ENCODE measurements at places on chromosomes 6 and 20. TPM values are rescaled to one million over a fixed set of nuclear protein-coding genes. Genes with fewer than 3 reads are reported as not detected.

NTSR1 gene
- 0.73 TPM for total RNA-seq

TSHZ2 gene
- 21.3 TPM for total RNA-seq

FAM209B gene
- total RNA-seq, result 0.52 TPM

CPXM1 gene
- total RNA-seq, result 0.10 TPM

KIFC1 gene
- total RNA-seq, result 0.94 TPM

MUC21 gene
- total RNA-seq, result not detected

POM121L2 gene
- not detected for total RNA-seq

CRISP2 gene
- not detected for total RNA-seq

ZNF335 gene
- total RNA-seq, result 49.4 TPM

HLA-A gene
- total RNA-seq, result 1,869 TPM

SPDEF gene
- 0.31 TPM for total RNA-seq

FOXA2 gene
- total RNA-seq, result not detected

GUCA1A gene
- total RNA-seq, result not detected

TAP1 gene
- 67.2 TPM for total RNA-seq

GPX5 gene
- not detected for total RNA-seq

BPIFB1 gene
- not detected for total RNA-seq

HTR1B gene
- not detected for total RNA-seq

ADGRG6 gene
- 1.8 TPM for total RNA-seq

HMGCLL1 gene
- not detected for total RNA-seq

SRSF12 gene
- total RNA-seq, result not detected

OGFRL1 gene
- 42.0 TPM for total RNA-seq

RRAGD gene
- 6.8 TPM for total RNA-seq

DEFB132 gene
- not detected for total RNA-seq

LATS1 gene
- 32.2 TPM for total RNA-seq

KIF13A gene
- total RNA-seq, result 18.1 TPM

Measured in mononuclear cell (primary cell).